ENCODE measurements at places on chromosomes 1 and 21.

DNA sequence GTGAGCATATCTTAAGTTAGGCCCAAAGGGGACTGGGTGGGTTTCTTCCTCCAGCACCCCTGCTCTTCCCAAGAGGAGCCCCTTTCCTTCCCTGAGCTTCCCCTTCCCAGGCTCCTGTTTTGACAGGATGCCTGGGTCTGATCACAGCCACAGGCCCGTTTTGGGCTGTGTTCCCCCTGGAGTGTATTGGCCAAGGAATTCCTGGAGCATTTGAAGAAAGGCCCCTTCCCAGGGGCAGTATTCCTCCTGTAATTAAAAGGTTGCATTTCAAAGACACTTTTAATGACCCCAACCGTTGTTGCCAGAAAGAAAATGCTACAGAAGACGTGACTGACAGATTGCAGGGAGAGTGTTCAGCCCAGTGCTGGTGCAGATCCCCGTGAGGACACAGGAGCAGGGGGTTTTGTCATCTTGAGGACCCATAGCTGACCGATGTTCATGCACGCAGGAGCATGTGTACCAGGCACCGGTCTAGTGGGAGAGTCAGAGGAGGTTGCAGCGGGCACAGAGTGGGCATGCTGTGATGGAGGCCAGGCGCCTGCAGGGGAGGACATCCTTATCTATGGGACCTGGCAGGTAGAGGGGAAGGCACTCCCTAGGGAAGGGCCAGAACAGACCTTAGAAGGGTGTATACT lies 19.3 kb upstream of the LBR start:
- no peak for DNase-seq

DNA sequence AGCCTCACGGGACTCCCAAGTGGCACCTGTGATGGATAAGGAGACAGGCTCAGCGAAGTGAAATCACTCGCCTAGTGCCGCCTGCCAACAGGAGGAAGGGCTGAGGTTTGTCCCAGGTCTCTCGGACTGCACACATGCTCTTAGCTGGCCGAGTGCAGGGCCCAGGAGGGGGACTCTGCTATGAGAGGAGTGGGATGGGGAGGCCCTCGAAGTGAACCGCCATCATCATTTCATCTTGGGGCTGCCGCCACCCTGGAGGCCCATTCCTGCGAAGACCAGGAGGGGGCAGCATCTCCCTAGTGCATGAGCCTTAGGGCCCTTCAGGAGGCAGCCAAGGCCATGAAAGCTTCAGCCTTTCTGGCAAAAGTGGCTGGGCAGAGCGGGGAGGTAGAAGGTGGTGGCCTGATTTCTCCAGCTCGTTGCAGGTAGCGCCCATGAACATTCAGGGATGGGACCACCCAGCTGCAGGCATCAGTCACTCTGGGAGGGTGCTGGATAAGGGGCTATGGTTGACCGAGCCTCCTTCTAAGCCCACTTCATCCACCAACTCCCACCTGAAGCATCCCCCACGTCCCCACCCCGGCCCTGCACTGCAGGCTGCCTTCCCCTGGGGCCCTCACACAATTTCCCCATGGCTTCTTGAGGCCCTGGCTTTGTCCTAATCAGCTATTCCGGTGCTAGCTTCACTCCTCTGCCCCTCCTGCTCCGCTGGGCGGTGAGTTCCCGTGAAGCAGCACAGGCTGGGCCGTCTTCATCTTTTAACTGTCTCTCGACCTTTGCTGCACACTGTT lies 17.2 kb upstream of the RASSF5 start:
- no peak for DNase-seq

DNA sequence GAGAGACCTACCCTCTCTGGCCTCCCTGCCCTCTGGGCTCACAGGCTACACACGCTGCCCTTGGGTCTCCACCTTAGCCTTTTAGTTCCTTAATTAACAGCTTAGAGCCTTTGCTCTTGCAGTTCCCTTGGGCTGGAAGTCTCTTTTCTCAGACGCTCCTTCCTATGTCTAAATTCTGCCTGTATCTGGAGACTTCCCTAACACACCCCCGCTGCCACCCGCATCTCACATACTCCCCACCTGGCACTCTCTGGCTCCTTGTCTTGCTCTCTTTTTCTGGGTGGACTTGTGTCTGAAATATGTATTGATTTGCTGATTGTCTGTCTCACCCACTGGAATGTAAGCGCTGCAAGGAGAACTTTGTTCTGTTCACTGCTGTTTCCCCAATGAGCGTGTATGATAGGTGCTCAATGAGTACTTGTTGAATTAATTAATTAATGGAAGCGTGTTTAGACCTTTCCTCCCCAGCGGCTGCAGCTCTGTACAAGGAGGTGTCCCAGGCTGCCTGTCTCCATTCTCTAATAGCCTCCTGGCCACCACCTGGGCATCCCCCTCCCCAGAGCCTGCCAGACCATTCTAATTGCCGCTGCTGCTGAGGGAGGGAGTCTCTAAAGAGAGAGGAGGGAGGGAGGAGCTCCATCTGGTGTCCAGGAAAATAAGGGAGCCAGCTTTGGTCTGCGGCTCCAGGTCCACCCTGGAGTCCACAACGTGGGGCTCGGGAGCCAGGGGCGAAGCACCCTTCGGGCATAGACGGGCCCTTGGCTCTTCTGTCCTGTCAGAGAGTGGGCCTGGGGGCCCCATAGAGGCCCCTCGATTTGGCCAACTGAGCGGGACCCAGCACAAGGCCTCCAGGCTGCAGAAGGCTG lies 95.4 kb downstream of the RNF220 start:
- DNase-seq = no peak

- no peak for DNase-seq
Measured at GRCh38 chr21:32916522-32917099, 109.1 kb upstream of the OLIG2 start.

DNA sequence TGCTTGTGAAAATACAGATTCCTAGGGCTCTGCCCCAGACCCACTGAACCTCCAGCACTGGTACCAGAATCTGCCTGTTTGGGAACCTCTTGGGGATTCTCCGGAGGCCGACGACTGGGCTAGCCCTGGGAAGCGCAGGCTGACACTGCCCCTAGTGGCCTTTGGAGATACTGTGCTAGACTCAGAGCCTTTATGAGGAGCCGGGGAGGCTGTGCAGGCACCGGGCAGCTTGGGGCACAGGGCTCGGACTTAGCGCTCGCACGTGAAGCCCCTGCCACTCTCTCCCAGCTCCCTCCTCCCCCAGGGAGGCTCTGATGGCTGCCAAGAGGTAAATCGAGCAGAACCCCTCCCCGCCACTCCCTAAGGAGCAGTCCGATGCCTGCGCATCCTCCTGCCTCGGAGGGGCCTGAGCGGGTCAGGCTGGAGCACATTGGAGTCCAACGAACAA lies 144.6 kb upstream of the TNR start:
- no peak for DNase-seq

DNA sequence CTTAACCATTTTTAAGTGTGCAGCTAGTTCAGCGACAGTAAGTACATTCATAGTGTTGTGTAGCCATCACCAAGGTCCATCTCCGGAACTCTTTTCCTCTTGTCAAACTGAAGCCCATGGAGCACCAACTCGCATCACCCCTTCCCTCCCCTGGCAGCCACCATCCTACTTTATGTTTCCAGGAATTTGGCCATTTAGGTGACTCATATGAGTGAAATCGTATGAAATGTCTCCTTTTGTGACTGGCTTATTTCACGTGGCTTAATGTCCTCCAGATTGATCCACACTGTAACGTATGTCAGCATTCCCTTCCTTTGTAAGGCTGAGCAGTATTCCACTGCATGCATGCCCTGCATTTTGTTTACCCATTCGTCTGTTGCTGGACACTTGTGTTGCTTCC lies 2.5 kb downstream of the COL6A2 start:
- DNase-seq = no peak

GRCh38 chr1:68230901-68231626 lies 1.3 kb downstream of the WLS start:
- DNase-seq = no peak

- DNase-seq = no peak
Measured at GRCh38 chr1:63782982-63783381, 9.2 kb downstream of the ROR1 start.

DNA sequence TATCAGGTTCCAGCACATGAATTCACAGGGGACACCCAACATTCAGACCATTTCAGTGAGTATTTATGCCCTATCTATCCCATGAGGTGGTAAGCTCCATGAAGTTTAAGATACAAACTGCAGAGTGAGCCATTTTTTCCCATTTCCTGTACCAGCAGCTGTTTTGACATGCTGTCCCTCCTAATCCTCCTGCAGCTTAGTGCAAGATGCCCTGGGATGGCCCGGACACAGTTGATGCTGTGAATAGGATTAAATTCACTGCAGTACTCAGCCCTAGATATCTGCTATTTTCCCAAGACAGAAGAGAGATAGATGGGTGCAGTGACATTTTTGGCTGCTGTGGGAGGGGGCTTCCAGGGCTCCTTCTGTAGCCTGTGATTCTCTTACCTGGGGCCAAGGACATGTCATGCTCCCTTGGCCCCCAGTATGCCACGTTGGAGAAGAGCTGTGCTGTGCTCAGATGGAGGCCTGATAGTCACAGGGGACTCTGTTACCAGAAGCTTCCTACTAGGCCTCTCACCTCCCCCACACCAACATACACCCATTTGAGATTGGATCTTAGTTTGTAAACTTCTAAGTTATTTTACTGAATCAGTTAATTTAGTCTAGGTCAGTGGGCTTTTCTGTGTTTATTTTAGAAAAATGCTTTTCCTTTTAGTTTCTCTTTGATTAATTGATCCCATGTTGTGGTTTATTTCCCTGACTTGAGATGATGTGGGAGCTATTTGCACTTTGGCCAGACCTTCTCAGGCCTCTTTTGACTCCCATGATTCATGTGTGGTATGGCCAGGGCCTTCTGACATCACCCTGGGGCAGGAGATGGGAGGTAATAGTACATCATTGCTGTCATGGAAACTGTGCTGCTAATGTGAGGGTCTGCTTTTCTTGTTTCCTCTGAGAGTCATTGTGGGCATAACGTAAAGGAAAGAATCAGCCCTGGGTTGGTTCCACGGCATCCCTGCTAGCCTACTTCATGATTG lies 92.6 kb downstream of the ST3GAL3 start:
- DNase-seq = no peak

DNA sequence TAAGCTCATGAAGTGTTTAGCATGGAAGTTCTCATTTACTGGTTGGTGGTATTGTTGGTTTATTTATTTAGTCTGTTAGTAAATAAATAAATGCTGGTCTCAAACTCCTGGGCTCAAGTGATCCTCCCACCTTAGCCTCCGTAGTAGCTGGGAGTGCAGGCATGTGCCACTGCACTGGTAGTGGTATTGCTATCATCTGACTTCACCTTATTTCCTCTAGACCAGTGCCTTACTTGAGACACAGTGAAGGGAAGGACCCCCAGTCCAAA lies 1.4 kb upstream of the SLC2A1 start:
- no peak for DNase-seq

GRCh38 chr1:176820391-176821031 lies 344.0 kb downstream of the ASTN1 start:
- no peak for DNase-seq

DNA sequence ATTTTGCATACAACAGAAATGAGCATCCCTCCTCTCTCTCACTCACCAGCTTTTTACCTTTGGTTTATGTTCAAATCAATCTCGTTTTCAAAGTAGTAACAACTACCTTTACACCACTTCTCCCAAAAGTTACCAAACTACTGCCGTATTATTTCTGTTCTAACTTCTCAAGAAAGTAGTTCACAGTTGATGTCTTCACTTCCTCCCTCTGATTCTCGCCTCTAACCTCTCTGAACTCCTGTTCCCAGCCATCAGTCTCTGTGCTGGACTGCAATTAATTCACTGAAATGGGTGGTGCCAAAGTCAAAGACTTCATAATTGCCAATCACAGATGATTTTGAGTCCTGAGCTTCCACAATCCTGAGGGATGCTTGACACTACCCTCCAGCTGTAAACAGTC lies 54.0 kb downstream of the ZNF281 start:
- DNase-seq = no peak

GRCh38 chr1:180841415-180841814 lies 71.3 kb upstream of the KIAA1614 start:
- no peak for DNase-seq

Measured in cortex of kidney (tissue), 1 donor.